Spleen (tissue), 13 donors: ENCODE measurements at places on chromosomes 13 and 19. TPM values are rescaled to one million over a fixed set of nuclear protein-coding genes. Genes with fewer than 3 reads are reported as not detected.

The ZNF429 gene
- polyA plus RNA-seq: 6.9 TPM

The ALOX5AP gene
- 58.5 TPM for polyA plus RNA-seq

The ACP7 gene
- not detected for polyA plus RNA-seq

The PSG2 gene
- not detected for polyA plus RNA-seq

The CYSLTR2 gene
- 0.98 TPM for polyA plus RNA-seq

The GTPBP3 gene
- polyA plus RNA-seq: 24.5 TPM

- DNase-seq: no peak
Observed at GRCh38 chr13:70424428-70424827, 316.2 kb upstream of the KLHL1 start.

GRCh38 chr13:102441085-102441484 lies 39.2 kb upstream of the FGF14 start:
- DNase-seq: no peak

DNA sequence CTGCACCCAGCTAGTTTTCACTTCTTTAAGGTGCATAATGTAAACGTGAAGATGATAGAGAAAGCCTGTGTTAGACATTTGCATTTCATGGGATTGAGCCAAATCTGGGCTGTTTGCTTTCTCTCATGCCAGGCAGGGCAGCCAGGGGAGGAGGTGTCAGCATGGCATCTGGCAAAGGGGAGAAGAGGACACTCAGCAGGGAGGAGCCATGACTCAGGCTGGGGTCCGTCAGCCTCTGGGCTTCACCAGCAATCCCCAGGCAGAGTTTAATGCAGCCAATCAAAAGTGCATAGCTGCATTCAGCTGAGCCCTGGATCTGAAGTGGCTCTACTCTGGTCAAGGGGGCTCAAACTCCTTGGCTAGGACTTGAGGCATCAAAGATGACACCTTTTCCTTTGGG lies 23.5 kb downstream of the EBPL start:
- DNase-seq: no peak

DNA sequence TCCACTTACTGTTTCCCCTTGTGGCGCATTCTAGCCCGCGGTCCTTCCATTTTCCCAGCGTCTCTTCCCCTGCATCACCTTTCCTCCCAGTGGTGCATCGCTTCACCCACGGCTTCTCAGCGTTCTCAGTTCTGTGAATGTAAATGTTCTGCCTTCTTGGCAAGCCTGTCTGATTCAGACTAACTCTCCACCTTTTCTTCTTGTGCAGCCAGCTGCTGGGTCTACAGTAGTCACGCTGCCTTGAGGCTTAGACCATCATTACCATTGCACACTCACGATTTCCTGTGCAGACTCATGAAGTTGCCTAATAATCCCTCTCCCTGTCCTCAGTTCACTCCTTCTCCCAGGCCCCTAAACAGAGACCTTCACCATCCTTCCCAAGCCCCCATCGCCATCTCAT lies 75.0 kb downstream of the DHRS12 start:
- DNase-seq: no peak

DNA sequence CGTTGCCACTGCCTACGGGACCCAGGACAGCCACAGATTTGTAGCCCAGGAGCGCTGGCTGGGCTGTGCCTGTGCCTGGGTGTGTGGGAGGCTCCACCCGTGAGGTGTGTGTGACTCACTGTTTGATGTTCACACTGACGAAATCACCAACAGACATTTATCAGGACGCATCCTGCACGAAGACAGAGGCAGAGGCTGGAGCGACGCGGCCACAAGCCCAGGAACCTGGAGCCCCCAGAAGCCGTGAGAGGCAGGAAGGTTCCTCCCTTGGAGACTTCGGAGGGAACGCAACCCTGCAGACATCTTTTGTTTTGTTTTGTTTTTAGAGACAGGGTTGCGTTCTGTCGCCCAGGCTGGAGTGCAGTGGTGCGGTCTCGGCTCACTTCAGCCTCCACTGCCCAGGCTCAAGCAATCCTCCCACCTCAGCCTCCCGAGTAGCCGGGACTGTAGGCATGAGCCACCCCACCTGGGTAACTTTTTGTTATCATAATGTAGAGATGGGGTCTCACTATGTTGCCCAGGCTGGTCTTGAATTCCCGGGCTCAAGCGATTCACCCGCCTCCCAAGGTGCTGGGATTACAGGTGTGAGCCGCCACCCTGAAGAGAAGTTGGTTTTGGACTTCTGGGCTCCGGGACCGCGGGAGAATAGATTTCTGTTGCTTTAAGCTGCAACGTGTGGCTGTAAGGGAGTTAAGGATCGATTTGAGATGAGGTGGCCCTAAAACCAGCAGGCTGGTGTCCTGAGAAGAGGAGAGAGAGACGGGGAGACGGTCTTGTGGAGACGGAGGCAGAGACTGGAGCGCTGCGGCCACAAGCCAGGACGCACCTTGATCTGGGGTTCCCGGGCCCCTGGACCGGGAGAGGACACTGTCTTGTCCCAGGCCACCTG lies 24.9 kb upstream of the WDR18 start:
- DNase-seq: no peak

DNA sequence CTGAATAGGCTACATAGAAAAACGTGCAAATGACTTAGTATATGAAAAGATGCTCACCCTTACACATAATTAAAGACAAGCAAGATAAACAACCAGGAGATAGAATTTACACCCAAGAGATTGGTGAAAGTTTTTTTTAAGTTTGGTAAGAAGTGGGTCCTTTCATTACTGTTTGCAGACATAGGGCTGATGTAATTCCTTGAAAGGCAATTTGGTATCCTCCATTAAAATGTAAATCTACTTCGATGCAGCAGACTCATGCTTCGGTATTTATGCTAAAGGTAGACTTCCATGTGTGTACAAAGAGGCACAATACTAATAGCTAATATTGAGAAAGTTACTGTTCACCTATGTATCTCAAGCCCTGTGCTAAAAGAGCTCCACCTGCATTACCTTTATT lies 33.5 kb downstream of the CNMD start:
- no peak for DNase-seq

DNA sequence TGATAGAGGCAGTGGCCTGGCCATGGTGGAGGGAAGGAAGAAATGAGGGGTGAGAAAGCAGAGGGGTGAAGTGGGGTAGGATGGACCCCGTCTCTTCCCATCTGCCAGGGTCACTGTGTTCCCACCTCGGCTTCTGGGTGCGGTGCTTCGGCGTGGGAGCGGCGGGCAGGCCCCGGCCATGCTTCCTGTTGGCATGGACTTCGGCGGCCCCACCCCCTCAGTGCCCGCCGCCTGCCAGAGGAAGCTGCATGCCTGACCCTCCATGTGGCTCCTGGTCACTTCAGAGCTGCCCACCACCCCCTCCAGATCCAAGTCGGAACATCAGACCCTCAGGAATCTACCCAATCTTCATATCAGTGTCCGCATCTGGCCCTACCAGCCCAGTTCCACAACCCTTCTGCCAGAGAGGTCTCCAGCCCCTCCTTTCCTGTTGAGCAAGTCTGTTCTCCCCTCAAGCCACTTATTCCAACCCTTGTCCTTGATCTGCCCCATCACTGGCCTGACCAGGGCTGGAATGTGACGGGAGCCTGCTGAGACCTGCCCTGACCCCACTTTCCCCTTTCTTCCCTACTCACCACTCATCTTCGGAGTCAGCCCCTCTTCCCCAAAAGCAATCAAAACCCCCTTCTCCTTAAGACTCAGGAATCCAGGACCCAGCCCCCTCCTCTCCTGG lies 1.5 kb downstream of the KCNN4 start:
- DNase-seq: peak; percentile 86

DNA sequence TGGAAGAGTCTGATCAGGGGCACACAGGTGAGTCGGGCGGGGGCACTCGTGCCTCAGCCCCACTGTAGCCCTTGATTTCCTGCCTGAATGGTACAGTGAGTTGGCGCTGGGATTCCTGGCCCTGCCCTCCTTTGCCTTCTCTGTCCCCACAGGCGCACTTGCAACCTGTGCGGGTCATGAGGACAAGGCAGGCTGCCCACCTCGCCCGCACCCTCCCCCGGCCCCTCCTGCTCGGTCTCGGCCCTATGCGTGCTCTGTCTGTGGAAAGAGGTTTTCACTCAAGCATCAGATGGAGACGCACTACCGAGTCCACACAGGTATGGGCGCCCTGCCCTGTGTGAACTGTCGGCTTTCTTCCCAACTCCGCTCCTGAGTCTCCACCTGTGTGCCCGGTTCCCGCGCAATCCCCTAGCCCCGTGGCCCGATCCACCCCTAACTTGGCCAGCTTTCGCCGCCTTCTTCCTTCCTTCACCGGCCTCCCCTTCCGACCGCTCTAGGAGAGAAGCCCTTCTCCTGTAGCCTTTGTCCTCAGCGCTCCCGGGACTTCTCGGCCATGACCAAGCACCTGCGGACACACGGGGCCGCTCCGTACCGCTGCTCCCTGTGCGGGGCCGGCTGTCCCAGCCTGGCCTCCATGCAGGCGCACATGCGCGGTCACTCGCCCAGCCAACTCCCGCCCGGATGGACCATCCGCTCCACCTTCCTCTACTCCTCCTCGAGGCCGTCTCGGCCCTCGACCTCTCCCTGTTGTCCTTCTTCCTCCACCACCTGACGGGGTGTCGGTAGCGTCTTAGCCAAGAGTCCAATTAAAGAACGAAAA lies 1.6 kb upstream of the KMT2B start:
- DNase-seq: peak; percentile 82

DNA sequence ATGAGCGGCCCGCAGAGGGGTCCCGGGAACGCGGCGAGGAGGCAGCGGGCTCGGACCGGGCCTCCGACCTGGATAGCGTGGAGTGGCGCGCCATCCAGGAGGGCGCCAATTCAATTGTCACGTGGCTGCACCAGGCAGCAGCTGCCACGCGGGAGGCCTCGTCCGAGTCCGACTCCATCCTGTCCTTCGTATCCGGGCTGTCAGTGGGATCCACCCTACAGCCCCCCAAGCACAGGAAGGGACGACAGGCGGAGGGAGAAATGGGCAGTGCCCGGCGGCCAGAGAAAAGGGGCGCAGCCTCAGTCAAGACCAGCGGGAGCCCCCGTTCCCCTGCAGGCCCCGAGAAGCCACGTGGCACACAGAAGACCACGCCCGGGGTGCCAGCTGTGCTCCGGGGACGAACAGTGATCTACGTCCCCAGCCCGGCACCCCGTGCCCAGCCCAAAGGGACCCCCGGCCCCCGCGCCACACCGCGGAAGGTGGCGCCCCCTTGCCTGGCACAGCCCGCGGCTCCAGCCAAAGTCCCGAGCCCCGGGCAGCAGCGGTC lies 10.7 kb downstream of the C19orf25 start:
- no peak for DNase-seq

GRCh38 chr13:31725841-31726240 lies 13.5 kb upstream of the RXFP2 start:
- DNase-seq: no peak

DNA sequence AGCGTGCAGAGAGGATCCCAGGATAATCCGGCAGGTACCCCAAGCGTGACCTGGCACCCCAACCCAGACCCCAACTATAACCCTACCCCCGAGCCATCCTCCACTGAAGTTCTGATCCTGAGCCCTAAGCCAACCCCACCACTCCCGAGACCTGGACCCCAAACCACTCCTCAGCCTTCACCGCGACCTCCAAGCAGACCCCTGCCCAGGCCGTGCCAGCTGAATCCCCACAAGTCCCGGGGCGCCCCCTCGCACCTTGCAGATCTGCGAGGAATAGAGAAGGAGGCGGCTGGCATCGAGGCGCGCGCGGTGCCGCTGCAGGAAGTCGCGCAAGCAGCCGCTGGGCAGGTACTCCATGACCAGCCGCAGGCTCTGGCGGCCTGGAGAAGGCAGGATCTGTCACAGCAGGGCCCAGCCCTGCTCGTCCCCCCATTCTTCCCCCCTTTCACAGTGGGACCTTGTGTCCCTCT lies 10.1 kb upstream of the INSL3 start:
- DNase-seq: no peak

DNA sequence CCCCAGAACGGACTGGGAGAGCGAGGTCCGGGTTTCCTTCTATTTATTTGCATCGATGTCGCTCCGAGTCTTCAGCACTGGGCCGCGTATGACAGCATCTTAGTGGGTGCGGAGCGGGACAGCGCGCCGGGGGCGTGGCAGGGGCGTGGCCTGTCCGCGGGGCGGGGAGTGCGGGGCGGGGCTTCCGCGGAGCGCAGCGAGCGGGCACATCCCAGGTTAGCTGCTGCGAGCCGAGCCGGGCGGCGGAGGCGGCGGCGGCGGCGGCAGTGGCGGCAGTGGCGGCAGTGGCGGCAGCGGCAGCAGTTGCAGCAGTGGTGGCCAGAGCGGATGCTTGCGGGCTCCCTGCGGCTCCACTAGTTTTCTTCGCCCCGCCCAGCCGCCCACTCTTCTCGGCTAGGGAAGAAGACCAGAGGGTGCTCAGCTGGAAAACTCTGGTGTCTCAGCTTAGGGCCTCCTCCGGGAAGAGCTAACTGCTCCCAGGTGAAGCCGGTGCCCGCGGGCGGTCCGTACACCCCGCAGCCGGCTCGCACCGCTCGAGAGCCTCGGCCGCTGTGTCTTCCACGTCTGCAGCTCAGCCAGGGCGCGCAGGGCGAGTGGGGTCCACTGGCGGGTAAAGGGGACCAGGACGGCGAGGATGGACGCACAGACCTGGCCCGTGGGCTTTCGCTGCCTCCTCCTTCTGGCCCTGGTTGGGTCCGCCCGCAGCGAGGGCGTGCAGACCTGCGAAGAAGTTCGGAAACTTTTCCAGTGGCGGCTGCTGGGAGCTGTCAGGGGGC lies at the start of gene GPC5:
GPC5 (plus strand) TSS at position 209 of the 776 bp plus-strand sequence.
- peak; percentile 94 for DNase-seq

DNA sequence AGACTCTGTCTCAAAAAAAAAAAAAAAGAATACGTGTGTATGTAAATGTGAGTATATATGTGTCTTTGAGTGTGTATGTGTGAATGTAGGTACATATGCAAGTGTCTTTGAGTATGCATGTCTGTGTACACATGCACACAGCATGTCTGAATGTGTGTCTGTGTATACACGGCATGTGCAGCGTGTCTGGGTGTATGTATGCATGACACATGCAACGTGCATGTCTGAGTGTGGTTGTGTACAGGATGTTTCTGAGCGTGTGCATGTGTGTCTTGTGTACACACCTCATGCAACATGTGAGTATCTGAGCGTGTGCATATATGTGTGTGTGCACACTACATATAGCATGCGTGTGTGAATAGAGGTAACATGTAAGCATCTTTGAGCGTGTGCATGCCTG lies 20.8 kb downstream of the FBN3 start:
- DNase-seq: no peak

GRCh38 chr19:43534816-43535761 lies 2.1 kb downstream of the ZNF575 start:
- peak; percentile 87 for DNase-seq

DNA sequence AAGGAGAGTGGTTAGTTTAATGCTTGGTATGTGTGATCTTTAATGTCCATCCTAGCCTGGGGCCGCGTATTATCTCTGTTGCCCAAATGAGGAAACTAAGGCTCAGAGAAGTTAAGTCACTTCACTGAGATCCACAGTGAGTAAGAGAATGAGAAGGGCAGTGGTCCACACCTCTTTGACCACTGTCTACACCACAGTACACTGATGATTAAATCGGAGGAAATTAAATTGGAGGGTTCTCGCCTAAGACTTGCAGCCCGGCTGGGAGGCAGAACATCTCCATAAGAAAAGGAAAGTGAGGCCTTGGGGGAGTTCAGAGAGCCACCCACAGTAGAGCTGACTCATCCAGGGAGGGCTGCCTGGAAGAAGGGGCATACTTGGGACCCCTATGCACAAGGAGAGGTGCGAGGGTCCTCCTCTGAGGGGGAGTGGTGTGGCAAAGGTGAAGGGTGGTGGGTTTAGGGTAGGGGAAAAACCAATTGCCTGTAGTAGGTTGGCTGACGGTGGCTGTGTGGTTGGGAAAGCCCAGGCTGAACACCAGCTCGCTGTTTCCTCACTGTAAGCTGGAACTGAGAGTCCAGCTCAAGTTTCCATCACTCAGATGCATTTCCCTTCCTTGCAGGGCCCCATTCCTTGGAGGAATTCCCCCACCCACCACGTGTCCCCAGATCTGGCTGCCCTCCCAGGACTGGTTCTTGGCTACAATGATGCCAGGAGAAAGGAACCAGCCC lies 15.0 kb upstream of the DHRS12 start:
- no peak for DNase-seq

- no peak for DNase-seq
Observed at GRCh38 chr13:95628488-95628887, 16.0 kb downstream of the DZIP1 start.
